AG09309 (cell line): ENCODE measurements at places on chromosomes 5 and 9.

DNA sequence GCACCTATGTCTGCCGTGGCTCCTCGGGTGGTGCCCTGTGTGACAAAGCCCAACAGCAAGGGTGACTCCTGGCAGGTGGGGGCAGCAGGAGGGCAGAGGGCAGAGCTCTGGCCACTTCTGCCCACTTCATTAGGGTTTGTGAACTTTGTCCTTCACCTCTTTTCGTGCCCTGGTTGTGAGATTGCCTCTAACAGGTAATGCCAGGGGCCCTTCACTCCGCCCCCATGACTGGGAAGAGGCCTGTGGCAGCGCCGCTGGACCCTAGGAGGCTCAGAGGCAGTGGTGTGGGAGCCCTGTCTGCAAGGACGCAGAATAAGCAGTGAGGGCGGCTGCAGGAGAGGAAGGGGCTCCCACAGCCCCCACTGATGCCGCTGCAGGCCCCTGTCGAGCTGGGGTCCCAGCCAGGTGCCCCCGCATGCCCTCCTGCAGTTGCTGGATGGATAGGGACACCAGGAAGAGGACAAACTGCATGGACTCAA, 108.7 kb upstream of the LMX1B start:
- DNase-seq, result no peak

GRCh38 chr9:90514877-90515276, 127.7 kb downstream of the DIRAS2 start:
- no peak for DNase-seq

GRCh38 chr5:169804861-169805260, 167.8 kb downstream of the DOCK2 start:
- DNase-seq, result no peak

- no peak for DNase-seq
Measured at GRCh38 chr5:167639273-167639672, 652.2 kb upstream of the WWC1 start.

DNA sequence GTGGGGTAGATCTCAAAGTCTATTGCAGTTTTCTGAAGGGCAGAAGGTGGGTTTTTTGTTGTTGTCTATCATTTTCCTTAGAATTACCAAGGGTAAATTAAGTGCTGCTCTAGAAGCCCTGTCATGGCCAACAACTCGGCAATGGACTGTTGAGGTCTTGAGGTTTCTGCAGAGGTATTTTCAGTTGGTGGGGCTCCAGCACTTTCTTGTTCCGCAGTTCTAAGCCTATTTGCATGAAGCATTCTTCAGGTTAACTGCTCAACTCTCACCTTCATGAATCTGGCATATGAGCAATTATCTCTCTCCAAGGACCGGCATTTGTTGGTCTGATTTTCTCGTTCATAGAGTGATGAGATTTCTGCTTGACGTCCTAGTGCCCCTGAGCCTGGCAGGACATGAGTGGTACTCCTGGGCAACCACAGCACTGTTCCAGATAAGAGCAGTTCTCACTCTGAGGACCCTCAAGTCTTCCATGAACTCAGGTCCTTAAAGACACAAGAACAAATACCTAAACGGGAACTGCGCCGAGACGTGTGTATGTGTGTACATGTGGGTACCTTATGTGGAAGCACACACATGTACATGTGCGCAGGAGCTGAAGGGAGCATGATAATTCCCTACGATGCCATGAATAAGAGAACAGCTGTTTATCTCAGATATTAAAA, 544.5 kb downstream of the CSNK1G3 start:
- no peak for DNase-seq

DNA sequence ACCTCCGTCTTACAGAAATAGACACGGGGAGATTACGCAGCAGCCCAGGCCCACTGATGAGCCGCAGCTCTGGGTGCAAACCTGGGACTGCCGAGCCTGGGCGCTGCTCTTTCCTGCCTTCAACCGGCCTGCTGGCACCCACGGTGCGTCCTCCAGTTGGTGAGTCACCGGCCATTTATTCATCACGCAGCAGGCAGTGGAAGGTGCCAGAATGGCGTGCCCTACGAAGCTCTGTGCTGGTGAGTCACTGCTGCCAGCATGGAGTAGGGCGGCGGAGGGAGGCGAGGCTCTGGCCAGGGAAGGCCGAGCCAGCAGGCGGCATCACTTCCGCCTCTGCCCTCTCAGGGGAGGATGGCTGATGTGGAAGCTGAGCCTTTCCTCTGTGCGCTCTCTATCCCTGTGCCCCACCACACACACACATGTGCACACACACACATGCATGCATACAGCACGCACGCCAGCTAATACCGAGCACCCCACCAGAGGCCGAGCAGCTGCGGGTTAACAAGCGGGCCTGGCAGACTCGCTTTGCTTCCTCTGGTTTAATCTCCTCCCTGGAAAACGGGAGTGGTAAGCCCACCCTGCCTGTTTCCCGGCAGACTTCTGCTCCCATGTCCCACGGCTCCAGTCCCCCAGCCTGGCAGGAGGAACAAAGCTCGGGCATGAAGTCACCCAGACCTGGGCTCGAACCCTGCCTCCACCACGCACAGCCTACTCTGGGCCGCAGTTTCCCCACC, 39.2 kb downstream of the OLFM1 start:
- peak; percentile 29 for DNase-seq

DNA sequence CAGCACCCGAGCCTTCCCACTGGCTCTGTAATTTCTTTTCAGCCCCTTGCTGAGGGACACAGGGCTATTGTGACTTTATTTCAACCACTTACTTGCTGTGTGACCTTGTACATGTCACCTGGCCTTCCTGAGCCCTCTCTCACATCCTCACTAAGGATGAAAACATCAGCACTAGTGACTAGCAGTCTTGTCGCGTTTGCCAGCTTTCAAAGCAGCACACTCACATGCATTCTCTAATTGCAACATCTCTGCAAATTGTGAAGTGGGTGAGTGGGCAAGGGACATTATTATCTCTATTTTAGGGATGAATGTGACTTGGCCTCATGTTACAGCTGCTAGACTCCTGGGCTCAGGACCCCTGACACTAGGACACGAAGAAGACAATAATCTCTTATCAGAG, 144.5 kb downstream of the SEC61B start:
- DNase-seq, result no peak

GRCh38 chr5:143316844-143317631, 86.4 kb downstream of the NR3C1 start:
- no peak for DNase-seq

DNA sequence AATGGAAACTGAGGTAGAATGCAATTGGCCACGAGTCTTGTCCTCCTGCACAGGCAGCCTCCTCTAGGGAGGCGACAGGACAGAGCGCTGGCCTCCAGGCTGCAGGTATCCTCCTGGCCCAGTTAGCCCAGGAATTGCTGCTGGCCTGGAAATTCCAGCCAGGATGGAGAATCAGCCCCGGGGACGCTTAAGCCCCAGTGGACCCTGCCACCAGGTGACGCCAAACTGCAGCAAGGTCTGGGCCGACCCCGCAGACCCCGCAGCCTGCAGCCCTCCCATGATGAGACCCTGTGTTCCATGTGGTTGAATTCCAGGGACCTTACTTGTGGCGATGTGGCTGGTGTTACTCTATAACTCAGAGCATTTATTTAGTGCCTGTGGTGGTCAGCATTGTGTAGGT, 7.3 kb downstream of the CACFD1 start:
- DNase-seq, result no peak

- DNase-seq, result no peak
Measured at GRCh38 chr5:74767579-74767913, 497 bp downstream of the NSA2 start.

- no peak for DNase-seq
Measured at GRCh38 chr5:126486332-126486731, 63.1 kb downstream of the GRAMD2B start.

- no peak for DNase-seq
Measured at GRCh38 chr5:9233712-9234111, 312.2 kb downstream of the SEMA5A start.
